ENCODE measurements at places on chromosomes 7 and 10.

DNA sequence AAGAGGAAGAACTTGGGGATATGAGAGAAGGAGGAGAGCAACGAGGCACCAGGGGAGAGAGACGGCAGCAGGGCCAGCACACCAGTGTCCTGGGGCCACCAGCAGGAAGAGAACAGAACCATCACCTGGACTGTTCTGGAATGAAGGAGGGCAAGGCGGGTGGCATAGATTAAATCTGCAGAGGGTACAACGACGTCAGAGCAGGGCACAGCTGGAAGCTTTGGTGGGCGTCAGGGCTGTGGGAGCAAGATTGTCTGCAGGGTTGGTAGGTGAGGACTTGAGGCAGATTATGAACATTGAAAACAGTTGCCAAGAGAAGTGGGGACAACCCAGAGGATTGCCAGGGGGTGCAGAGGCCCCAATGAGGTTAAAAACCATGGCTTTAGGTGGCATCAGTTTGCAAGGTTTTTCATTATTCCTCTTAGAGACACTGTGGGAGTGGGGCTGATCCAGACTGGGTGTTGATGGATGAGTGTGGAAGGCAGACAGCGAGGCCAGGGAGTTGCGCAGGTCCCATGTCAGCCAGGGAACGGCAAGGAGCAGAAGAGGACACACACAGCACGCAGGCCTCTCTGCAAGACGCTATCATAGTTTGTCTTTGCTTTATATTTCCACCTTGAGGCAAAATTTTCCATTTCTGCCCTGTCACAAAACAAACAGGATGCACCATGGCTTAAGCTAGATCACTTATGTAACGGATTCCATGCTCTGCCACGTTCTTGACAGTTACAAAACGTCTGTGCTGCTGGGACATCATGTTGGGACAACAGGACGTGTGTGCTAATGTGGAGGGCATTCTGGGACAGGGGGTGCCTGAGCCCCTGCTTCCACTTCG, 52.5 kb upstream of the LEP start:
- DNase-seq = no peak

DNA sequence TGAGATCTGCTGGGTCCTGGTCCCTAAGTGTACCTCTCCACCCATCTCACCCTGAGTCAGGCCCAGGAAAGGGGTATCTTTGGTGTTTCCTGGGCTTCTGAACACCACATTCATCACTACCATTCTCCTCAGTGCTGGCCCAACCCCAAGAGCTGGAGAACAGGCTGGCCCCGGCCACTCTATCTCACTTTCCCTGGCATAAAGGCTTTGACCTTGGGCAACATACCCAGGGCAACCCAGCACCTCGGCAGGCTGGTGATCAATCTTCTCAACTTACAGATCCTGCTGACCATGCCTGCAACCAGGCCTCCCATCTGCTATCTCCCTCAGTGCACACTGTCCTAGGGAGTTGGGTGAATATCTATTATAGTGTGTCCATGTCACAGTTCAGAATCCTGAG, 2.1 kb downstream of the VSIR start:
- no peak for DNase-seq

- DNase-seq = no peak
These were observed 20.5 kb upstream of the CRYGN start for GRCh38 chr7:151460474-151460855.

- no peak for DNase-seq
These were observed 2.5 kb downstream of the TES start for GRCh38 chr7:116212869-116213268.

GRCh38 chr10:131013281-131013912, 298.1 kb downstream of the TCERG1L start:
- DNase-seq = no peak

- no peak for DNase-seq
These were observed 3.4 kb downstream of the IFRD1 start for GRCh38 chr7:112453505-112454171.

DNA sequence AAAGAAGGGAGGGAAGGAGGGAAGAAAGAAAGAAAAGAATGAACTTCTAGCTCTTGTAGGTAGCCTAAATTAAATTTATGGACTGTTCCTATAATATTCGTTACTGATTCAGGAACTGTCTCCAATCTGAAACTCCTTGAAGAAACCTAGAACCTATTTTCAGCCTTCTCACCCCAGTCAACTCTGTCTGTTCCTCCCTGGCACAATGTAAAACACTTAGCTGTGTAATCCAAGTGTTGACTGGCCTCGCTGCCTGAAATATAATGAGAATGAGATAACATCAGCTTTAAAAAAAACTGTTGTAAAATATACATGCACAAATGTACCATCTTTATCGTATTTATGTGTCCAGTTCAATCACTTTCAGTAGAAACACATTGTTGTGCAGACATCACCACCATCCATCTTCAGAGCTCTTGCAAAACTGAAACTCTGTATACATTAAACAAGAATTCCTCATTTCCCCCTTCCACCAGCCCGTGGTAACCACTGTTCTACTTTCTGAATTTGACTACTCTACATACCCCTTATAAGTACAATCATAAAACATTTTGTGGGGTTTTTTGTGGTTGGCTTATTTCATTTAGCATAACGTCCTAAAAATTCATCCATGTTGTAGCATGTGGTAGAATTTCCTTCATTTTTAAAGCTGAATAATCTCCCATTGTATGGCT, 6.3 kb upstream of the C7orf33 start:
- no peak for DNase-seq

DNA sequence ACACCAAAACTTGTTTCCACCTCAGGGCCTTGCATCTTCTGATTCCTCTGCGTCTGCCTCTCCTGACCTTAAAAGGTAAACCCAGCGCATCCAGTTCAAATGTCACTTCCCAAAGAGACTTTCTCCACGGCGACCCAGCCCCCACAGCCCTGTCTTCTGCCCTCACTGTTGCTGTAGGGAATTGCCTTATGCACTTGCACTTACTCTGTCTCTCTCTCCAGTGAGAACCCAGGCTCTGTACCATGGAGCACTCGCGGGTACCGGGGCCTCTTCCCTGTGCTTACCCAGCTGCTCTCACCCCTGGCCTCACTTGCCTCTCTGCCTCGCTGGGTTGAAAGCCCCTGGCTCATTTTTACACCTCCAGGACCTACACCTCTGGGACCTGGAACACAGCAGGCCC, 48.4 kb downstream of the AOC1 start:
- DNase-seq = no peak

DNA sequence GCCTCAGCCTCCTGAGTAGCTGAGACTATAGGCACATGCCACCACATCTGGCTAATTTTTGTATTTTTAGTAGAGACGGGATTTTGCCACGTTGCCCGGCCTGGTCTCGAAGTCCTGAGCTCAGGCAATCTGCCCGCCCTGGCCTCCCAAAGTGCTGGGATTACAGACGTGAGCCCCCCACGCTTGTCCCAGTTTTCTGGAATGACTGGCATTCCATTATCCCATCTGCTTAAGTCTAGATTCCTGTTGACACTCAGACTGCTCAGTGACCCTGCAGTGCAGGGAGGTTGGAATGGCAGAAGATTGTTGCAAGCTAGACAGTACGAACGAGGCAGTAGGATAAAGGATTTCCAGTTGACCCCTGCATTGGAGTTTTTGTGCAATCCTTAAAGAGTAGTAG, 135.1 kb upstream of the NPS start:
- no peak for DNase-seq

GRCh38 chr10:43202657-43203447, 64.0 kb downstream of the RASGEF1A start:
- DNase-seq = no peak

DNA sequence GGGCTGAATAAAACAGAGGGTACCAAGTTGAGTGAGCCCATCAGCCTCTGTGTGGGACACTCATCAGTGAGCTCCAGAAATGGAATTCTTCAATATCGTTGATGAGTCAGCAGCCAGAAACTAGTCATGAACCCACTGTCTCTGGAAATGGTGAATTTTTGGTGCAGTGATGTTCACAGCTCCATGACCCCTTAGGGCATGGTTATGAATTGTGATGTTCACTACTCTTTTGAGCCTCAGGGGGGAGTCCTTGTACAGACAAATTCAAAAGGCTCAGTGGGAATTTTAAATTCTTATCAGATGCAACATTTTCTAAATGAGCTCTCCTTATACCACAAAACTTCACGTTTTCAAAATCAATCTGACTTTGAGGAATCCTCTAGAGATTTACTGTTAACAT, 335.7 kb downstream of the PHTF2 start:
- no peak for DNase-seq

DNA sequence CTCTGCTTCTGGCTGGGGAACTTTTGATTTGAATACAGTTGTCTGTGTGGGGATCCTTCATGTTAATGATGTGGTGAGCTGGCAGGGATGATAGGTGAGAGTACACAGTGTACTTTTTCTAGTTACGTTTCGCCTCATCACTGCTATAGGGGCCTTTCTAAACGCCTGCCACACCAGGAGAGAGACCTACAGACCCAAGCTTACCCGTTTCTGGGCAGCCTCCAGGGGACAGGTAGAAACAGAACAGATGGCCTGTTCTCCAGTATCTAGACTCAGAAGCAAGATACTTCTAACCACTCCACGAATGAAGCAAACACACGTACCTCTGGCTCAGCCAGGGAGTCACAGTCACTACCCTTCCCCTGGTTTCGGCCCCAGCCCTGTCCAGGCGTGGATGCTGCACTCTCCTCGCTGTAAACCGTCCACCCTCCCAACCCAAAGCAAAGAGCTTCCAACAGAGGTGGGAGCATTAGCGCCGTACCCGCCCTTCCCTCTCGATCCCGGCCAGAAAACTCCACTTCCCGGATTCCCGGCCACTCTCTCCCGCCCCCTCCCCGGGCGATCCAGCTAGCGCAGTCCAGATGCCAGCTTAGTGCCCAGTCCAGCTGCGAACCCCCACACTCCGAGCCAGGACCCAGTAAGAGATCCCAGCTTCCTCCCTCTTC, 1.2 kb downstream of the CCDC6 start:
- no peak for DNase-seq

All from GOT3 (cell line).